T-helper 2 cell treated with Interferon-gamma antibody and Interleukin-4, amounts not matched to agents 5 μg/mL and 100 μg/mL, for 36 hours (primary cell): ENCODE measurements at places on chromosomes 1 and 21.

GRCh38 chr1:90502194-90502593 is 214.9 kb downstream of the BARHL2 start:
- no peak overlapping the region for H3K4me3 ChIP-seq
- no peaks in the 10 kb centered on the region for H3K4me1 ChIP-seq
- peaks cover 18% of the 10 kb centered on the region for H3K27me3 ChIP-seq
- H3K36me3 ChIP-seq: no peaks in the 10 kb centered on the region
- H3K27ac ChIP-seq: no peak overlapping the region

- no peak for DNase-seq
- no peak overlapping the region for H3K27ac ChIP-seq
- no peaks in the 10 kb centered on the region for H3K4me1 ChIP-seq
- H3K4me3 ChIP-seq: no peak overlapping the region
- no peaks in the 10 kb centered on the region for H3K36me3 ChIP-seq
These were observed 383.9 kb downstream of the KIF26B start for GRCh38 chr1:245538671-245539070.

DNA sequence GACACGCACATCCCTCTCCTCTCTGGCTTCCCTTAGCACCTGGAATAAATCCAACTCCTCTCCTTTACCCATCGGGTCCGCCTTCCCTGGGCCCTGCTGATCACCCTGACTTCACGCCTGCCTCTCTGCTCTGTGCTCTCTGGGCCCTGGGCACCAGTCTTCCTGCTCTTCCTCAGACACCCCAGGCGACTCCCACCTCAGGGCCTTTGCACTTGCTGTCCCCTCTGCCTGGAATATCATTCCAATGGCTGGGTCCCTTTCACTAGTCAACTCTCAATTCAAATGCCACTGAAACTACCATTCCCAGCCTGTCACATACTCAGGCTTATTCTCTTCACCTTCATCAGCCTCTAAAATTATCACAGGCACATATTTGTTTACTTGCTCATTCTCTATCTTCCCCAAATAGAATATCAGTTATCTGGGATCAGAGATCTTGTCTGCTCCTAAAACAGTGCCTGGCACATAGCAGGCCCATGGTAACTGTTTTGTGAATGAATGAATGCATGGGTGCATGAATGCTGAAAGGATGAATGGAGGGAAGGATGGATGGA is 27.2 kb upstream of the SELENON start:
- peaks cover 4% of the 10 kb centered on the region for H3K36me3 ChIP-seq
- peaks cover 63% of the 10 kb centered on the region for H3K27me3 ChIP-seq
- H3K4me3 ChIP-seq: no peak overlapping the region
- H3K27ac ChIP-seq: no peak overlapping the region

DNA sequence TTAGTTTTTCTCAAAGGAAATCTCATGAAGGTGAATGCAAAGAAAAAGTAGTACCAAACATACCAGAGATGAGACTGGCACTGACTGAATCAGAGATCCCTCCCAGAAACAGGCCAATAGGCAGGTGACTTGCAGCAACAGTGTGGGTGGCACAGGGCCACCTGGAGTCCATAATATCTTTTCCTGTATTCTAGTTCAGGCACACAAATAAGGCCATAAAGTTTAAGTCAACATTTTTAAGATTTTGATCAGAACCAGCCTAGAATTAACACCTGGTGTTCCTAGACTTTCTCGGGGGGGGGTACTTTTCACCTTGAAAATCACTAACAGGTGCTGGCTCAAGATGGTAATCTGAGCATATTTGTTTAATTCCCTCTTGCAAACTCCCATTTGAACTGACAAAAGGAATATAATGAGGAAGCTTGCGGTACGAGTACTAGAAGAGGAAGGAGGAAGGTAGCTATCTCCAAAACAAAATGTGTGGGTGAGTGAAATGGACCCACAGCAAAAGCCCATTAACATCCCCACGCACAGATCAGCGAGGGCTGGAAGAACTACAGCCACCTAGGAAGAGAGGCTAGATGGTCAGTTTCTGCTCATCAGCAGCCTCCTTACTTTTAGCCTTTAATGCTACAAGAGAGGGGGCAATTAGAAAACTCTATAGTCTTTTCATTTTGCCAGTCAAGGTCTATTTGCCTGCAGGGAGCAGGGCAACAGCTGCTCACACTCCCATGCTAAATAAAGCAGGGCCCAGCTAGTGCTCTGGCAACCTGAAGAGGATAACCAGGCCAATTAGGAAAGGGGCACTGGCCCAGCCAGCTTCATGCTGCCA is 18.9 kb downstream of the SDE2 start:
- DNase-seq: no peak
- H3K4me1 ChIP-seq: peaks cover 6% of the 10 kb centered on the region
- no peak overlapping the region for H3K27ac ChIP-seq
- H3K36me3 ChIP-seq: peaks cover 36% of the 10 kb centered on the region

GRCh38 chr1:35350872-35351271 is 82.4 kb downstream of the ZMYM4 start:
- peaks cover 3% of the 10 kb centered on the region for H3K36me3 ChIP-seq
- no peaks in the 10 kb centered on the region for H3K27me3 ChIP-seq
- peaks cover 3% of the 10 kb centered on the region for H3K4me1 ChIP-seq
- H3K4me3 ChIP-seq: no peak overlapping the region
- H3K27ac ChIP-seq: no peak overlapping the region

DNA sequence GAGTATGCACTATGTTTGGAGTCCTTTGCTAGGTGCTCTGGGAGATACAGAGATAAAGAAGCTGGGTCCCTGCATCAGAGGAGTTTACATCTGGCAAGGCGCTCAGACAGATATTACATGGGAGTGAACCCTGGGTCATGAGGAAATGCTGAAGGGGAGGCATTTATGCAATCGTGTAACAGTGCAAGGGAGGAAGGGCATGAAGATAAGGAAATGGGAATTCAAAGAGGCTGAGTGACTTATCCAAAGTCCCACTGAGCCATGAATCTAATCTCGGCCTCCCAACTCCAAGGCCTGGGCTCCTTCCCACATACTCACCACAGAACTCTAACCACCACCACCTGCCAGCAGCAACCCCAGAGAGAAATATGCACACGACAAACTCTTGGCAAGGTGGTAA is 51.6 kb downstream of the FAM163A start:
- no peak overlapping the region for H3K4me3 ChIP-seq
- H3K27me3 ChIP-seq: no peaks in the 10 kb centered on the region
- H3K36me3 ChIP-seq: no peaks in the 10 kb centered on the region
- H3K27ac ChIP-seq: no peak overlapping the region
- no peaks in the 10 kb centered on the region for H3K4me1 ChIP-seq
- no peak for DNase-seq

GRCh38 chr1:59827055-59827643 is 12.4 kb downstream of the HOOK1 start:
- H3K36me3 ChIP-seq: no peaks in the 10 kb centered on the region
- no peaks in the 10 kb centered on the region for H3K27me3 ChIP-seq
- H3K4me1 ChIP-seq: no peaks in the 10 kb centered on the region
- no peak overlapping the region for H3K27ac ChIP-seq
- DNase-seq: no peak

DNA sequence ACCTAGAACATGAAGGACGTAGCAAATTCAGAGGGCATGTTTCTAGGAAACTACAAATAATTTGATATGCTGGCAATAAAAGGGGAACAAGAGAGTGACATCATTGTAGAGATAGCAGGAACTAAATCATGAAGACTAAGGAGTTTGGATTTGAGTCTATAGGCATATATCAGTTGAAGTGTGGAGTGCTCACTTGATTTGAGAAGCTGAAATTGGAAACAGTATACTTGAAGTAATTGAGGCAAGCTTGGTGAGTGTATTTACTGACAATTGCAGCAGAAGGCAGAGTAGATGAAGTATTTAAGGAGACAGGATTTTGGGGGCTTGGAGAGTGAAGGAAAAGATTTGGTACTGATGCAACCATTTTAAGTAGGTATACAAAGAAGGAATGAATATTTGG is 6.4 kb upstream of the TMCO2 start:
- DNase-seq: no peak
- peak overlapping the region; percentile 49 for H3K4me3 ChIP-seq
- H3K4me1 ChIP-seq: peaks cover 63% of the 10 kb centered on the region
